ENCODE measurements at places on chromosomes 2 and 18.

GRCh38 chr2:132911726-132912724 is 242.0 kb upstream of the LYPD1 start:
- DNase-seq: no peak

DNA sequence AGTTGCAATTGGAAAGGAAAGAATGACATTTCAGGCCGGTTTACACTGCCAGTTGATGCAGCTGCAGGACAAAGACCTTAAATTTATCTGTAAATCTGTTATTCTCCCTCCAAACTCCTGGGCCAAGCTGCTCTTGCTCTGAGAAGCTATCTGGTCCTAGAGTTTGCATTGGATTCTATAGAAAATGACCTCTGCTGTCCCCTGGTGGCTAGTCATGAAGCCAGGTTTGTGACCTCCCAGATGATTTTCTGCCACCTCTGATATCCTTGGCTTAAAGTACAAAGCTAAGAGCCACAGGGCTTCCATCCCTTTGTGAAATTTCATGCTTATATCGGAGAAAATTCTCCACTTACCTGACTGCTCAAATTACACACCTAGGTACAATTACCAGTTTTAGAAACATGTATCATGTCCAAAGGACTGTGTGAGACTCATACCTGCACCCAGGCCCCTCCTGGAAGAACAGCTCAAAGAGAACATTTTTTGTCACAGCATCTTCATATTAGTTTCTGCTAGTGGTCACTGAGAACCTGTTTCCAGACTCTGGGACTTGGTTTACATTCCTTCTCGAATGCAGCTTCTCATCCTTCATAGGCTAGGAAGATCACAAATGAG is 28.9 kb upstream of the IER3IP1 start:
- peak; percentile 82 for DNase-seq

- no peak for DNase-seq
Measured at GRCh38 chr2:71720283-71720560, 266.9 kb downstream of the DYSF start.

DNA sequence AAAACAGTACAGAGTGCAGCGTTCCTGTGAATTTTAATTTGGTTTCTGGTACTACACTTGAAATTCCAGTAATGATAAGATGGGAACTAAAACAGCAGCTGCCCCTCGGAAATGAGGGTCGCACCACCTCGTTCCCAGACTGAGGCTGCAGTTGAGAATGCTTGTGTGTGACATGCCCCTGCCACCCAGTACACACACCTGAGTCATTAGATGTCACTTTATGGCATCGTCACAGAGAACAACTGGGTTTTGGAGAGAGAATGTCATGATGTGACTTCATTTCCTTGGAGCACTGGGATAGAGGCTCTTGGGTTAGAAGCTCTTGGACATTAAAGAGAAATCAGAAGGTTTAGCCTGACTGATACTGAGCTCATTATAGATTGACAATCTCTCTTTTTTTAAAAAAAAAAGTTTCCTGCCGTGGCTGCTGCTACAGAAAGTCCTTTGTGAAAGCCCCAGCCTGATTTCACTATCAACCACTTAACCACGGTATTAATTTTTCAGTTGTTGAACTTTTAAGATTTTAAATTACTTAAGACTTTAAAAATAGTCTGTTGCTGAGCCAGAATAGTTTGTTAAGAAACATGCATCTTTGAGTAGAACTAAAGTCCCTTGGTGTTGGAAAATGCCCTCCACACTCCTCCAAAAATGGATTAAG is 24.5 kb downstream of the BCL2L11 start:
- no peak for DNase-seq

GRCh38 chr2:240410808-240411207 is 24.7 kb upstream of the GPC1 start:
- no peak for DNase-seq

- DNase-seq: peak; percentile 60
Measured at GRCh38 chr2:228401065-228401912, 219.8 kb upstream of the SPHKAP start.

GRCh38 chr2:215716956-215717355 is 281.1 kb upstream of the FN1 start:
- no peak for DNase-seq

- no peak for DNase-seq
Measured at GRCh38 chr2:53437371-53437770, 330.2 kb upstream of the CHAC2 start.

DNA sequence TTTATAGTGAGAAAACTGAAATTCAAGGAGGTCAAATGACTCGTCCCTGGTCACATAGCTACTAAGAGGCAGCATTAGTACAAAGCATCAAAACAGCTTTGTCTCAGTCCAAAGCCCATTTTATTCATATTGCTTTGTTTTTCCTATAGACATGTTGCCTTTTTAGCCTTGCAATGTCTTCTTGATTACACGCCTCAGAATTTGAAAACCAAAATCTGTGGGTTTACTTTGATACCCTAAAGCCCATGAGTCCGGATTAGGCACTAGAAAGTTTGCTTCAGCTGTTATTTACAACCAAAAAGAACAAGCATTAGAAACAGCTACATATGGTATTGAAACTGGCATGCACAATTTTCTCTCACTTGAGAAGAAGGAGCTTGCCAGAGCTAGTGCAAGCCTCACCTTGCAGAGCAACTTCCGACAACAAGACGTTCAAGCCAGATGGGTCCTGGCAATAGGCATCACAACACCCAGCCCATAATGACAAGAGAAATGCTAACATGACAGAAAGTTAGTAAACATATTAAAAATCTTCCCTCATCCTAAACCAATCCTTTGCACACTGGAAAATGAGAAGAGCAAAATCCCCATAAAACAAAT is 276.8 kb downstream of the RIT2 start:
- no peak for DNase-seq

DNA sequence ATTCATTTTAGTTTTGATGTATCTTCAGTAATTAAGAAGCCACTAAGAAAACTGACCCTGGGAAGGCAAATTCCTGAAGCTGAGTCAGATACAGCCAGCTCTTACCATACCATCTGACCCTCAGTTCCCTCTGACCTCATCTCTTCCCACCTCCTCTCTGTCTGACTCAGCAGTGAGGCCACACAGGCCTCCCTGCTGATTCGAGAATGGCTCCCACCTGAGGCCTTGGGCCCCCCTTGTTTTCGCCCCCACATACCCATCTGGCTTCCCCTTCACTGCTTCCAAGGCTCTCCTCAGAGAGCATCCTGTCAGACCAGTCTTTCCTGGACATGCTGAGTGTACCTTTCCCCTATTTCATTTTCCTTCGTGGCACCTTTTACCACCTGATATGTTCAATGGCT is 71.0 kb upstream of the CYP1B1 start:
- peak; percentile 18 for DNase-seq

DNA sequence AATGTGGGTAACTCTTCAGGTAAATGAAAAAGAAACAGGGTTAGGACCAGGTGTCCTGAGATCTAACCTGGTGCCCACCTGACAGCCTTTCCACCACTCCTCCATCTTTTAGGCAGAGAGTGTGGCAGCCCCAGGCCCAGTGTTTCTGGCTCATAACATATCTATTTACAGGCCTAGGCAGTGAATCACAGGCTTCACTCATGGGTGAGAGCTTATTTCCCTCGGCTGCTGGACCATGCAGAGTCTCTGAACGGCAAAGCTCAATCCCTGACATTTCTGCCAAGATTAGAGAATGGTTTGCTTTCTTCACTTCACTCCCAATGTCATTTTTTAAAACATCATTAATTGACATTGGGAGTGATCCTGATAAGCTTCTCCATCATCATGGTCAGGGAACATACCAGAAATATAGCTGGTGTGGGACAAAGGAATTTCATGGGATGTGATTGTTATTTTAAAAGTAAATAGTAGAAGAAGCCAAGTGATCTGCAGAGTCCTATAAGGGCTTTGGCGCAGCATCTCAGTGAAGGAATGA is 323.9 kb downstream of the SETBP1 start:
- no peak for DNase-seq

- DNase-seq: peak; percentile 15
Measured at GRCh38 chr2:28620291-28620793, 124.5 kb downstream of the PLB1 start.

- DNase-seq: no peak
Measured at GRCh38 chr2:143833015-143833660, 686.8 kb downstream of the ZEB2 start.

GRCh38 chr2:183998041-183998796 is 600.1 kb upstream of the ZNF804A start:
- DNase-seq: peak; percentile 39

- DNase-seq: no peak
Measured at GRCh38 chr18:77110936-77111335, 21.6 kb downstream of the MBP start.

- DNase-seq: peak; percentile 67
Measured at GRCh38 chr2:57549642-57550102, 496.9 kb upstream of the VRK2 start.

- no peak for DNase-seq
Measured at GRCh38 chr2:123162400-123163016, 862.6 kb upstream of the CNTNAP5 start.

DNA sequence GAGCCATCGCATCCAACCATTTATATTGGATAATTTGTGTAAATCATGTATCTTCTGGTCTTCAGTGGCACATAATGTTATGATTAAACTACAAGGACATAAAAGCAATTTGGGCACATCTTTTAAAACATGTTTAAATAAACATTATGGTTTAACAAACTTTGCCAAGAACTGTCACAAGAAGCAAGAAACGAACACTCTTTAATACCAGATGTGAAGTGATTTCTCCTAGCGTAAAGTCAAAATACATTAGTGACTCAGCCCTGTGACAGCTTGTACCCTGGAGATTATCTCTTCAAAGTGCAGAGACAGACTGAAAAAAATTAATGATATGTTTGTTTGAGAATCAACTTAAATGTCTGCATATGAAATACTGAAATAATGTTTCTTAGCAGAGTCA is 39.9 kb downstream of the DSEL start:
- DNase-seq: no peak

DNA sequence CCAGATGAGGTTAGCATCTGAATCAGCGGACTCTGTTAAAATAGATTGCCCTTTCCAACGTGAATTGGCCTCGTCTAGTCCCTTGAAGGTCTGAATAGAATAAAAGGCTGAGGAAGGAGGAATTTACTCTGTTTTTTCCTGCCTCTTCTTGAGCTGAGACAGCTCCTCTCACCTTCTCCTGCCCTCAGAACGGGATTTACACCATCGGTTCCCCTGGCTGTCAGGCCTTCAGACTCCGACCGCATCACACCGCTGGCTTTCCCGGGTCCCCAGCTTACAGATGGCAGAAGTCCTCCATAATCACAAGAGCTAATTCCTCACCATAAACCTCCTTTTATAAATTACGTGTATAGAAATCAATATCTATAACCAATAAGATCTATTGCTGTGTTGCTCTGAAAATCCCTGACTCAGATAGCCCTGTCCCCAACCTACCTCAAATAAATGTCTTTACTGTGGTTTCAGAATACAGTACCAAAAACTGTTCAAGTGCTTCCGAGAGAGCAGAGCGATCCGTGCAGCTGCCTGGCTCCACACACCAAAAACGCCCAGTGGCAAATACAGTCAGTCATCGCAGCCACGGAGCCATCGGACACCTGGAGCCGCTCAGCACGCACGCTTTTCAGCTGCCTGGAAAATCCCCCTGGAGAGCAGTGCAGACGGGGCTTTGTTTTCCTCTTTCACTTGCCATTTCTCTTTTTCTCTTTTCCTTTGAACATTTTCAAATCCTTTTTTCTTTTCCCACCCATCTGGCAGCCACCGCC is 196.9 kb downstream of the NRP2 start:
- DNase-seq: peak; percentile 87

Measured in DMS53 (cell line).